ENCODE measurements at places on chromosomes 13 and 19. TPM values are rescaled to one million over a fixed set of nuclear protein-coding genes. Genes with fewer than 3 reads are reported as not detected.

Gene ZNF112
- 1.9 TPM for total RNA-seq

Gene ADM5
- 5.3 TPM for total RNA-seq

Gene KLF5
- 49.3 TPM for total RNA-seq

Gene TEX26
- not detected for total RNA-seq

Gene ADGRE3
- total RNA-seq = not detected

Gene CHST8
- total RNA-seq = not detected

Gene FREM2
- total RNA-seq = not detected

Gene PRR22
- total RNA-seq = 1.7 TPM

Gene ZNF761
- 8.5 TPM for total RNA-seq

Gene ZNF878
- not detected for total RNA-seq

Gene RINL
- total RNA-seq = 2.3 TPM

Gene CEACAM4
- total RNA-seq = not detected

Gene CYP4F3
- total RNA-seq = 4.0 TPM

Gene KIR2DL4
- not detected for total RNA-seq

Gene MAG
- not detected for total RNA-seq

Gene RTBDN
- total RNA-seq = 0.33 TPM

Gene MUC16
- 0.02 TPM for total RNA-seq

Gene LYPD5
- 0.20 TPM for total RNA-seq

Gene BCAM
- 63.9 TPM for total RNA-seq

Gene ZNF470
- 1.1 TPM for total RNA-seq

Gene KIRREL2
- total RNA-seq = 0.47 TPM

Gene KLK6
- total RNA-seq = 0.51 TPM

Gene ZNF492
- not detected for total RNA-seq

Gene ZNF468
- 0.50 TPM for total RNA-seq

Gene CYP2F1
- not detected for total RNA-seq

Gene CEACAM3
- not detected for total RNA-seq

Gene CASP14
- not detected for total RNA-seq

Gene PTGIR
- total RNA-seq = not detected

Gene C5AR1
- 1.6 TPM for total RNA-seq

Gene STAP2
- total RNA-seq = not detected

Gene AXL
- 112 TPM for total RNA-seq

Gene SH2D3A
- total RNA-seq = 17.2 TPM

Gene EXOC3L2
- 1.8 TPM for total RNA-seq

Gene CCDC8
- total RNA-seq = not detected

Gene HCN2
- 38.3 TPM for total RNA-seq

Gene TNFSF13B
- total RNA-seq = not detected

Gene MYO1F
- 0.48 TPM for total RNA-seq

Gene CYP2A7
- total RNA-seq = not detected

Gene SPRY2
- 16.1 TPM for total RNA-seq

Gene KLK3
- not detected for total RNA-seq

Gene COX7A1
- not detected for total RNA-seq

Gene KCNJ14
- total RNA-seq = 1.1 TPM

Gene ZNF675
- total RNA-seq = 2.5 TPM

Gene ZMYM5
- total RNA-seq = 5.1 TPM

Gene DMWD
- total RNA-seq = 36.9 TPM

Gene ZNF132
- total RNA-seq = not detected

Gene ZNF611
- 2.1 TPM for total RNA-seq

Gene PRODH2
- 0.34 TPM for total RNA-seq
